Activated CD4-positive, alpha-beta memory T cell treated with anti-CD3 and anti-CD28 coated beads for 36 hours (primary cell): ENCODE measurements at places on chromosomes 6 and 20.

DNA sequence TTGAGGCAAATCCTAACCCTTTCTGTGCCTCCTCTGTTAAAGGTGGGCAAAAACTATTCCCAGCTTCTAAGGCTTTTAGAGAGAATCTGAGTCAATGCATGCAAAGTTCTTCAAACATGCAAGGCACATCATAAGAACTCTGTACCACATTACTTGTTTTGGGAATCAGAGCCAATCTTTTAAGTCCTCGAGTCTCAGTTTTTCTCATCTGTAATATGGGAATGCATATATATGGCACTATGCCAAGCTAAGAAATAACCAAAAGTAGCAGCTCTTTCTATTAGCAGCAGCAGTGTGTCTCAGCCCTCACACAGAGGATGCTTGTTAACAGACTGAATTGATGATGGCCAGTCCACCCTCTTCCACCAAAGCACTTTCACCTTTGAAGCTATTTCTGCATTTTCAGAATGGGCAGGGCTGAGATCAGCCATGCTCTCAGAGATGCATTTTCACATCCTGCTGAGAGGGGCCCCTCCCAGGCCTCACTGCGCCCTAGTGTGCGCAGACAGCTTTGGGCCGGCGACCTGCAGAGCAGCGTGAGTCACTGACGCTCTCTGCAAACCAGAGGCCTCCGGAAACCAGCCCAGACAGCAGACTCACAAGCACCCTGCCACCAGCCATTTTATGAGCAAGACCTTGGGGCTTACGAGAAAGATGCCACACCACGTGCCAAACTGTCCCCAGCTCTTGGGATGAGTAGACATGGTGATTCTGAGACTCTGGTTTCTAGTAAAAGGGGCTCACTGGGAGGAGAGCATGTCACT is 138.0 kb downstream of the NFATC2 start:
- peak; percentile 97 for DNase-seq

DNA sequence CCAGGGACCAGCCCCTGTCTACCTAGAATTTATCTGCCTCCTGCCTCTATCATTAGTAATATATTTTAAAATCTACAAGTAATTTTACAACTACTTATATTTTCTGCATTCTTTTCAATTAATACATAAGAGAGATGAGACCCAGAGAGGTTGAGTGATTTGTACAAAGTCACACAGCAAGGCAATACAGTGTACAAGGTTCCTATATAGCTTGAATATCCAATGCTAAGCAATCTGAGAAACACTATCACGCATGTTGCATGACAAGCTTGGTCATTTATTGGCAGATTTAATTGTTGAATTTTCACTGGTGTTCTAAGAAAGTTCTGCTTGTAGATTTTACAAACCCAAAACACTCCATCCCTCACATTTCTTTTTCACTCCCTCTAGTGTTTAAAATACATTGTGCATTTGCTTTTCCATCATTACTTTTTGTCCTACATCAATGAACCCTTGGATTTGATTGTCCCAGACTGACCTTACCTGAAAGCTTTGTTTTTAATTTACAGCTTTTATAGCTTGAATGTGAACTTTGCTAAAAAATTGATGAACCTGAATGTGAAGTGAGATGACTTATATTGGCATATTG is 520.9 kb upstream of the CITED2 start:
- DNase-seq: no peak

DNA sequence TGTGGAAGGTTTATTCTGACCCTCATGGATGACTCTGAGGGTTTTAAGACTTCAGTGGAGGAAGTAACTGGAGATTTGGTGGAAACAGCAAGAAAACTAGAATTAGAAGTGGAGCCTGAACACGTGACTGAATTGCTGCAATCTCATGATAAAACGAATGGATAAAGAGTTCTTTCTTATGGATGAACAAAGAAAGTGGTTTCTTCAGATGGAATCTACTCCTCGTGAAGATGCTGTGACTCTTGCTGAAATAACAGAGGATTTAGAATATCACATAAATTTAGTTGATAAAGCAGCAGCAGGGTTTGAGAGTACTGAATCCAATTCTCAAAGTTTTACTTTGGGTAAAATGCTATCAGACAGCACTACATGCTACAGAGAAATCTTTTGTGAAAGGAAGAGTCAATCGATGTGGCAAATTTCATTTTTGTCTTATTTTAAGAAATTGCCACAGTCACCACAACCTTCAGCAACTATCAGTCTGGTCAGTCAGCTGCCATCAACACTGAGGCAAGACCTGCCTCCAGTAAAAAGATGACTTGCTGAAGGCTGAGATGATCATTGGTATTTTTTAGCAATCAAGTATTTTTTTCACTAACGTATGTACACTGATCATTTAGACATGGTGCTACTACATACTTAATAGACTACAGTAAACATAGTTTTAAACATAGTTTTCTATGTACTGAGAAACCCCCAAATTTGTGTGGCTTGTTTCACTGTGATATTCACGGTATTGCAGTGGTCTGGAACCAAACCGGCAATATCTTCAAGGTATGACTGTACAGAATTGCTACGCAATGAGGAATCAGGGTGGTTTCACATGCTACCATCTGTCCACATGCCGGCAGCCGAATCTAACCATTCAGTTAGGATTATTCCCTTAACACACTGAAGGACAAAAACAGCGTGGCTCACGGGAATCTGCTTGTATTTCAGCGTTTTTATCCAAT is 149.0 kb downstream of the MYB start:
- DNase-seq: no peak

DNA sequence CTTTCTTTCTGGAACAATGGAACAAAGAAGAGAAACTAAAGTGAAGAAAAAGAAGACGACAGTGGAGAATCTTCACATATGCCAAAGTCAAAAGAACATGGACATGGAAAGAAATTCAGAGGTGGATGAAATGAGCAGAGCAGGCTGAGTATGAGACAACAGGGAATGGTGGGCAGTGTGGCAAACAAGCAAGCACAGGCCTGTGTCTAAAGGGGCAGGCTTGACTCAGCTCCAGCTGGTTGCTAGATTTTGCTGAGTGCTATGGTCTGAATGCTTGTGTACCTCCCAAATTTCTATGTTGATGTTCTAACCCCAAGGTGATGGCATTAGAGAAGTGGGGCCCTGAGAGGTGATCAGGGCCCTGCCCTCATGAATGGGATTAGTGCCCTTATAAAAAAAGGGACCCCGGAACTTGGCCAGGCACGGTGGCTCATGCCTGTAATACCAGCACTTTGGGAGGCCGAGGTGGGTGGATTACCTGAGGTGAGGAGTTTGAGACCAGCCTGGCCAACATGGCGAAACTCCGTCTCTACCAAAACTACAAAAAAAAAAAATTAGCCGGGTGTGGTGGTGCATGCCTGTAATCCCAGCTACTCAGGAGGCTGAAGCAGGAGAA is 49.6 kb downstream of the ZMYND8 start:
- DNase-seq: no peak

- peak; percentile 38 for DNase-seq
Measured at GRCh38 chr6:130675072-130675471, 152.1 kb upstream of the SMLR1 start.

DNA sequence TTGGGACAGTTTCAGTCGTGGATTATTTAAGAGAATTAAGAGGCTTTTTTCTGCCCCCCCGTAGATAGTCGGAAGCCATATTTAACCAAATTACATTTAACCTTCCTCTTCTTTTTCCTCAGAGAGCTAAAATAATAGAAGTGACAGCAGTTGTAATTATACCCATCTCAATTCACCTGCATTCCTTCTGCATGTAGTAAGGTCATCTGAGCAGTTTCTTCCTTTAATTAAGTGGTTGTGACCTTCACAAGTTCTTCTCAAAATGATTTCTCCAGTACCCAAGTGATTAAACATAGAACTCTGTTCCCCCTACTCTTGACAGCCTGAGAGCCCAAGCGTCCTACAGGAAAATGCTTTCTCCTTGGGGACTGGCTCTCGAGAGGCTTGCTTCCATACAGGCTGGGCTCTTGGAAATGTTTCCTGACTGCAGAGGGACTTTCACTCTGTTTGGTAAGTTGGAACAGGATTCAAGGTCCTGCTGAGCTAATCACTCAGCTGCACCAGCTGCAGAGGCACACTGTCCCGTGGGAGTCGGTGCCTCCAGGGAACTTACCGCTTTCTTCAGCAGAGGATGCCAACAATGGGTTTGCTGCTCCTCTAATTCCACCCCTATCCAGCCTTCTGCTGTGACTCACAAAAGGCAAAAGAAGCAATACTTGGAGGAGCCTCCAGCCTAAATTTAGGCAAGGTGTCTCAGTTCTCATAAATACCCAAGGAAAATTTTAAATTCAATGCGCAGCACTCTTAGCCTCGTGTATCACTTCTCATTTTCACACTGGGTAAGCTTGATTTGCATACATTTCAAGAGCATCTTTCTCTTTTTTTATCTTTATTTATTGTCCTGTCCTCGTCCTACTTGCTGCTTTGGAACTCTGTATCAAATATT is 414.9 kb downstream of the KIF16B start:
- DNase-seq: no peak
